ENCODE measurements at places on chromosomes 5 and 9.

- DNase-seq: no peak
Observed at GRCh38 chr5:4674166-4674565, 466.0 kb upstream of the ADAMTS16 start.

- no peak for DNase-seq
Observed at GRCh38 chr5:101647861-101648260, 648.2 kb downstream of the SLCO4C1 start.

DNA sequence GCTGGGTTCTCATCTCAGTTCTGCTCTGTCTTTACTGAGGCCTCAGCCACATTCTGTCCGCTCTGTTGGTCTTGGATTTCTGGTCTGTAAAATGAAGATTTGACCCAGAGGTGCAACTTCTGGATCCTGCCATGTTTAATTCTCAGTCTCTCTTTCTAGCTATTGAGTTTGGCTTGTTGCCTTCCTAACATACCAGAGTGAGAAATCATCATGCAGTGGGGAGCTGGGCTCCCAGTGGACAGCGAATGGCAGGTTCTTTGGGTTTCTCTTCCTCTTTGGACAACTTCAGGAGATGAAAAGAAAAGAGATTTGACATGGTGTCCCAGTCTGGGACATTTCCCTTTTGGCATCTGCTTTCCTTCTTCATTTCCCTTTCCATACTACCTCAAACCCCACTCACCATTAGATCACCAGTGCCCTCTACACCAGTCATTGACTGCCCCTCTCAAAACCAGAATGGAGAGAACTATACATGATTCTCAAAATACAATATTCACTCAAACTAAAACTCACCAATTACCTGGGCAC, 334.7 kb downstream of the ACTL7B start:
- DNase-seq: no peak

GRCh38 chr5:78182838-78183237, 111.7 kb downstream of the AP3B1 start:
- DNase-seq: no peak

GRCh38 chr5:39495227-39495626, 70.4 kb upstream of the DAB2 start:
- DNase-seq: no peak

DNA sequence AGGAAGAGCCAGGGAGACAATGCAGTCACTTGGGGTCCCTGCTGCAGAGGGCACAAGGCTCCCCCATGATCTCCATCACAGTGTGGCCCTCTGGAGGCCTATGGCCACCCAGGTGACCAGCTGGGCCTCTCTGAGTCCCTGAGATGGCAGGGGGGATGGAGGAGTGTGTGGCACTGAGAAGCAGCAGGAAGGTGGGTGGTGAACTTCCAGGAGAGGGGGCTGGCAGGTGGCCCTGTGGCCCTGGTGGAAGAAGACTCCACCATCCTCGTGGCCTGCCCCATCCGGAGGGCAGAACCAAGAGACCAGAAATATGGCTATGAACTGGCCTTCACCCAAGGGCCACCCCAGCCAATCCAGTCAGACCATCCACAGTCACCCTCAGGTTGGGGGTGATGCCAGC, 31.7 kb upstream of the AFAP1L1 start:
- DNase-seq: no peak

- no peak for DNase-seq
Observed at GRCh38 chr5:32013658-32014057, 160.5 kb downstream of the GOLPH3 start.

DNA sequence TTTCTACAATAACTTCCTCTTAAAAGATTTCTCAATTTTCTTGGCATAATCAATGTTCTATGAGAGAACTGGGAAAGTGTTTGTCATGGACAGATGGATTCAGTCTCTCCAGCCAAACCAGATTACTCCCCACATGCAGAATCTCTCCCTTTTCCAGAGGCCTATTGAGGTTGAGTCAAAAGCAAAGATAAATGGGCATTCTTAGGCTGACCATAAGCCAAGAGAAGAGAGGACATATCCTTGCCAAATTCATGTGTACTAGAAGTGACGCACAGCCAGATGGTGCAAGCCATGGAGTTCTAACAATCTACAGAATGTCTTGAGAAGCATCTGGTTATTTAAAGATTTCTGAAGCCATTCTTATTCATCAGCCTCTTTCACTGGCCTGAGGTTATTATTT, 2115.0 kb downstream of the MAT2B start:
- DNase-seq: no peak

GRCh38 chr9:33102551-33103210, 26.2 kb upstream of the SMU1 start:
- DNase-seq: no peak

DNA sequence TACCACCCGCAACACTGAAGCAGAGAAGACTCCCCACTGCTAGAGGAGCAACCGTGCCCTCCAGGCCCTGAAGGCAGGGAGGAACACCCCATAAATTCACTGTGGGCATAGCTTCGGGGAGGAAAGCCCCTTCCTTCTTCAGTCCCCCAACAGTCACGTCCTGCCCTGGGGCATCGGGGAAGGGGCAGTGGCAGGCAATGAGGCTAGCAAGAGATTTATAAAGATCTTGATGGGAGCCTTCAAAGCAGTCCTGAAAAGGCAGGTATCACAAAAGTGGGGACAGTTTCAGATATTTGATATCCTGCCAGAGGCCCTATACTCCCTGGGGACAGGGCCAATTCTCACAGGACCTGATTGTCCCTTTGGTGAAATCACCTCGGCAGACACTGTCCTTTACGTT, 16.9 kb upstream of the TRIM14 start:
- DNase-seq: no peak

DNA sequence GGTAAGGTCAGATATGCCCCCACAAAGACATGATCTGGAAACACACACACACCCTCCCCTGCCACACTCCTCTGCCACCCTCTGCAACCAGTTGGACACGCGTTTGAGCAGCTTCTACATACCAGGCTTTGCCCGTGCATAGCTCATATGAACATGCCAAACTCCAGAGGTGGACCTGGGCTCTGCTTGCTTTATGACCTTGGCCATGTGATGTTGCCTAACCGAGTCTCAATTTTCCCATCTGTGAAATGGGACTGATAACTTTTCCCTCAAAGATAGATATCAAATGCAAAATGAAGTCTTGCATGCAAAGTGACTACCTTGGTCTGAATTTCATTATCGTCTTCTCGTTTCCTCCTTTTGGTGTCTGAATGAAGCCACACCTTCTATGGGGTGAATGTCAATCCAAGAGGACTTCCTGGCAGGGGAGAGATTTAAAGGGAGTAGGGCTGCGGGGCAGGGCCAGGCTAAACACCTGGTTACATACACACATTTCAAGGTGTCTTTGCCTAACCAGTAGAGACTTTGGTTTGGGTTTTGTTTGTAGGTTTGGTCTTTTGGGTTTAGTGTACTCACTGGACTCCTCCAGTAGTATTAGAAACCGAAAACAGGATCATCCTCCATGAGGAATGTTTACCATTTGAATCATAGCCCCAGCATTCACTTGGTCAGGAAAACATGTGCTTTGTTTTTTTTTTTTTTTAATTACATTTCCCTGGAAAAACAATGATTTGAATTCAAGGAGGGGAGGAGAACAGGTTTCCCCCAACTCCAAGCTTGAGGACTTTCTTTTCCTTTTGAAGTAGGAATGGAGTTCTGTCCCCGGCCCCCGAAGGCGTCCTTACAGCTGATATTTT, 63.2 kb downstream of the COL27A1 start:
- DNase-seq: no peak

DNA sequence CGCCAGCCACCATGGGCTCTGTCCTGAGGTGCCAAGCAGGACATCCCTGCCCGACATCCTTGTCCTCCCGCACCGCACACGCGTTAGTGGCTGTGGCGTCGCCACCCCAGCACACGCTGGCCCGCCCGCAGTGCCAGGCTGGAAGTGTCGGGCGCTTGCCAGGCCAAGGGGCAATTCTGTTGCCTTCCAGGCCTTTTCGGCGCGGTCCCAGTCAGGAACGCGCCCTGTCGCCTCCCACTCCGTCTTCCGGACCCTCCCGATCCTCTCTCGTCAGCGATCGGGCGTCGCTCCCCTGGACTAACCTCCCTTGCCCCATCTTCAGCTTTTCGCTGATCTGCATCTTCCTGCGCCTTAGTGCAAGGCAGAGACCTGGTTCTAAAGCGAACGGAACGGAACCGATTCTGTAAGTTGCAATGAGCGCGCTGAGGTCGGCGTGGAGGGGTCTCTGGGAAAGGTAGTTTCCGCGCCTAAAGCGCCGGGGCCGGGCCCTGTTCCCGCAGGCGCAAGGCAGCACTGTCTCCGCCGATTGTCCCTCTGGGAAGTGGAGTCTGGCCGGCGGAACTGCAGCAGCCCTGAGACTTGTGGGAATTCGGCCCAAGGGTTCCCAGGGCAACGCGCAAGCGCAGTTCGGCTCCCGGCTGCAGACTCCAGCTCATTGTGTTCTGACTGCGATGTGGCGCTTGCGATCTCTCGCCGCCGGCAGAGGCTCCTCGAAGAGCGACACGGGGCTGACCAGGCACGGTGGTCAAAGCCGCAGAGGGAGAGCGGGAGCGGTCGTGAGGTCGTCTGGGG, at the start of gene ZNF454:
Gene ZNF454 (plus strand): TSS at position 630 of the 792 bp plus-strand sequence. CDS start 1,594 bp downstream, outside the sequence.
- DNase-seq: no peak

GRCh38 chr9:89592213-89592815, 12.5 kb upstream of the GADD45G start:
- DNase-seq: no peak

DNA sequence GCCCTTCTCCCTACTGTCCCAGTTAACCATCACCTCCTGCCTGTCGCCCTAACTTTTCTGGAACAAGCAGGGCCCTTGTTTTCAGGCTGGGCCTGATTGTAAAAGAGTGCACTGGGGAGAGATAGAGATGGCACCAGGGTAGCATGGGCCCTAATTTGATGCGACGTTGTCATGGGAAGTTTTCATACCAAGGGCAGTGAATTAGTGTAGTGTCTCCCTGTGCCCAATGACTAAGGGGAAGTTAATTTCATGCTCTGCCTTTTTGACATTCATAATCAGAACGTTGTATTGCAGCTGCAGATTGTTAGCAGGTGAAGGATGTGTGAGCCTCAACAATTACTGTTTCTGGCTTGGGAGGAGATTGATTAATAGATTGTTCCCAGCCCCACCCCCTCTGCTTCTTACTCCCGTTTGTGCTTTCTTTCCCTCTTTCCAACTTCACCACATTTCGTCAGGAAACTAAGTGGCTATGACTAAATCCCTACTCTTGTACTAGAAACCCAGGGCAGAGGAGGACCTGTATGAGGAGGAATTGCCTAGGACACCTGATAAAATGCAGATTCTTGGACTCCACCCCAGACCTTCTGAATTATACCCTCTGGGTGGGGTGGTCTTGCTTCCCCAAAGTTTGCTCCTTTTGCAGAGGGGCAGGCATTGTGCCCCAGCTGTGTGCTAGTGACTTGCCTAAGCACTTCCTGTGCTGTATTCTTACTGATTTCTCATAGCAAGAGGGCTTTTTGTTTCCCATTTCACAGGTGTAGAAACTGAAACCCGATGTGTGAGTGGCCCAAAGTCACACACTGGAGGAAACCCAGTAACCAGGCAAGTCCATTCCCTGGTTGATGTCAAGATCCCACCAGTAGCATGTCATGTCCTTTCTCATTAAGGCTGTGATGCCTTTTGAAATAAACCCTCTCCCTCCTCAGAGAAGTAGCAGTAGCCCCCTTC, 56.3 kb downstream of the DAB2IP start:
- DNase-seq: no peak

DNA sequence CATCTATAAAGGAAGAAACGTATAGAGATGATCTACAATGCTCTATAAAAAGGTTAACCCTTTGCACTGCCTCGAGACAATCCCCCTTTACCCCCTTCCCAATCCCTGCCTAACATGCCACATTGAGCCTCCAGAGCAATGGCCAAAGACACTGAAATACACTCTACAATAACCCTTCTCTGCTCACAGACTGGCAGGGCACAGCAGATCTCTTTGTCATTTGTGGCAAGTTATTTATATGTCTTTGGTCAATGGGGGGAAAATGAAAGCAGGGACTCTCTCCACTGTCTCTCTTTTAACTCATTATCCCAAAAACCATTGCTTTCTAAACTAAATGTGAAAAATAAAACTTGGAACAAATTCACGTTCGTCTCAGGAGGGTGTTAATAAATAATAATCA, 51.7 kb downstream of the PTCH1 start:
- DNase-seq: no peak

DNA sequence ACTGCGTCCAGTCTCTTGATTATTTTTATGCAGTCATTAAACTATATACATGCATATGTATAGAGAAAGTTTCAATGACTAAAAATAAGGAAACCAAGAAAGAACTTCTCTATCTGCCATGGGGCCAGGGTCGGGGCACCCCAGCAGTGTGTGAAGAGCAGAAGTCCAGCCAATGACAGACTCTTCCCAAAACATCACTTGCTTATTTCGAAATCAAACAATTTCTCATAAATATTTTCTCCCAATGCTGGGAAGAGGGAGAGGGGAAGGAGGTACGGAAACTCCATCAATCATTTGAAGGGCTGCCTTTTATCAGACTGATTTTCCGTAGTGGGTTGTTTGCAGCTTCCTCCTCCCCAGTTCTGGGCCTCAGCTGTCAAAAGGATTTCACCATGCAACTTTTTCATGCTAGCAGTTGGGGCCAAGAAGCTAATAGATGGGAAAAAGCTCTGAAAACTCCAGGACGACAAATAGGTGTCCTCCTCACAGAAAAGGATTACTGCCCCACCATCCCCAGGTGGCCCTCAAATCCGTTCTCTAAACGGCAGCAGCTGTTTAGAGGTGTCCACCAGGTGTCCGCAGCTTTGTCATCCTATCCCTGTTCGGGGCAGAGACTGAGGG, 617 bp upstream of the FPGS start:
- no peak for DNase-seq

DNA sequence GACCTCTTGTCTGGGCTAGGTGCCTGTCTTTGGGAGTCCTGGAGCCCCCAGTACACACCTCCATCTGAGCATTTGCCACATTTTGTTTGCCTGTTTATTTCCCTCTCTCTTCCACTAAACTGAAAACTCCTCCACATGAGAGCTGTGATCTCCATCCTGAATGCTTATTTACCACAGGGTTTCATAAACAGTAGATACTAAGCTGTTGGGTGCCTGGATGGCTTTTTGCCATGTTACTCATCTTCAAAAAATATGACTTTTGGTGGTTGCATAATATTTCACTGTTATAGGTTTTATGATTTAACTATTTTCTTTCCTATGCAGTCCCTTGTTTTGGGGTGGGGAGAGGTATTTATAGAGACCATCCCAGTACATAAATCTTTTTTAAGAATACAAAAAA, 99.6 kb downstream of the APBA1 start:
- no peak for DNase-seq

DNA sequence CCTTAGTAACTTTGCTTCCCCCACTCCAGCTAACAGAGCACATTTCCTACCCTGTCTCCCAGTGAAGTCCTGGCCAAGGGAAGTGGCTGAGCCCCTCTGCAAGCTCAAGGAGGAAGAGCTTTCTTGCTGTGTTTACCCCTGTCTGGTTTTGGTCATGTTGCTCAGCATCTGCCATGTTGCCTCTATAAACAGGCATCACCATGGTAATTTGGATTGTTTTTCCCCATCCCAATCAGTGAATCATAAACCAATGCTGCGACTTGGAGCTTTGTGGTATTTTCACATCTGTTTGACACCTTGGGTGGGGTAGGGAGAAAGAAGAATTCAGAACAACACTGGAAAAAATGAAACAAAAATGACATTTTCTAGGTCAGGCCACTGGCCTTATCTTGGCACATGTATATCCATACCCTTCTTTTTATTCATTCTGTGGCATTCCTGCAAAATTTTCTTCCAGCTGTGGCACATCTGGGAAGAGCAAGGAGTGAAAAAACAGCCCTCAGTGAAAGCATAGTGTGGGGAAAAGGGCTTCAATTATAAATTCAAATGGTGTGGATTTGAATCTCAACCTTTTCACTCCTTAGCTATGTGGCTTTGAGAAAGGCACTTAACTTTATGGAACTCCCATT, 42.5 kb downstream of the SLIT3 start:
- DNase-seq: no peak

All from activated CD8-positive, alpha-beta memory T cell treated with anti-CD3 and anti-CD28 coated beads for 48 hours (primary cell).